ENCODE measurements at places on chromosomes 5 and 9.

DNA sequence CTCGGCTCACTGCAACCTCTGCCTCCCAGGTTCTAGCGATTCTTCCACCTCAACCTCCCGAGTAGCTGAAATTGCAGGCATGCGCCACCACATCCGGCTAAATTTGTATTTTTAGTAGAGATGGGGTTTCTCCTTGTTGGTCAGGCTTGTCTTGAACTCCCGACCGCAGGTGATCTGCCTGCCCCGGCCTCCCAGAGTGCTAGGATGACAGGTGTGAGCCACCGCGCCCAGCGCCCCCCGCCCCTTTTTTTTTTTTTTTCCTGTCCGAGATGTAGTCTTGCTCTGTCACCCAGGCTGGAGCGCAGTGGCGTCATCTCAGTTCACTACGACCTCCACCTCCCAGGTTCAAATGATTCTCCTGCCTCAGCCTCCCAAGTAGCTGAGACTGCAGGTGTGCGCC, 6.6 kb downstream of the ATP6V1G1 start:
- DNase-seq: no peak

GRCh38 chr9:84261070-84261746, 79.3 kb downstream of the SLC28A3 start:
- DNase-seq: peak; percentile 56

GRCh38 chr5:63894690-63895089, 67.6 kb downstream of the HTR1A start:
- no peak for DNase-seq

GRCh38 chr5:171478946-171479775, 59.7 kb downstream of the FGF18 start:
- DNase-seq: no peak

- no peak for DNase-seq
Observed at GRCh38 chr5:96590796-96591195, 71.4 kb upstream of the CAST start.

Data from 8988T (cell line).